Thymus (tissue), 14 donors: ENCODE measurements at places on chromosomes 1 and 21. TPM values are rescaled to one million over a fixed set of nuclear protein-coding genes. Genes with fewer than 3 reads are reported as not detected.
A peak's percentile ranks its signal among the peaks of the same experiment; 100 is the strongest.

DNA sequence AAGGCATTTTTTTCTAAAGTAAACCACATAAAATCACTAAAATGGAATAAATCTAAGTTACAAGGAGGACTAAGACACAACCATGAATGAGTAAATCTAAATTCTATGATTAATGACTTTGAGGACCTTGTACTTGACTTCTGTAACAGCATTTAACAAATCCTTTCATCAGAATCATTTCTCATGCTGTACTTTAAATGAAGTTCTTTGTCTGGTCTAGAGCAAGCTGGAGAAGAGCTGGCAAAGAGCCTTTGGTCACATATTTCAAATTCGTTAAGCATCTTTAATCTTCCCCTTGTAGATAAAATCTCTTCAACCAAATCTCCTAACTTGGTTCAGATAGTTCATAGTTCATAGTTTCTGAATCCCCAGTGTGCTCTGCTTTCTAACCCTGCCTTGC is 405.4 kb downstream of the PTPRC start:
- DNase-seq = no peak

GRCh38 chr1:19209990-19210771 is at the start of gene UBR4:
TSS of gene UBR4 (minus strand) at chr1:19210266. CDS start at chr1:19210248, 18 bp downstream.
- DNase-seq = peak; percentile 98

GSTM1 gene
- total RNA-seq = 12.9 TPM

GRCh38 chr1:224542783-224543440 is 73.2 kb upstream of the CNIH3 start:
- DNase-seq = no peak

ANKRD65 gene
- total RNA-seq = 7.9 TPM

AGO3 gene
- 16.5 TPM for total RNA-seq

S100A12 gene
- 35.8 TPM for total RNA-seq
